ENCODE measurements at places on chromosomes 5 and 9.
A peak's percentile ranks its signal among the peaks of the same experiment; 100 is the strongest.

DNA sequence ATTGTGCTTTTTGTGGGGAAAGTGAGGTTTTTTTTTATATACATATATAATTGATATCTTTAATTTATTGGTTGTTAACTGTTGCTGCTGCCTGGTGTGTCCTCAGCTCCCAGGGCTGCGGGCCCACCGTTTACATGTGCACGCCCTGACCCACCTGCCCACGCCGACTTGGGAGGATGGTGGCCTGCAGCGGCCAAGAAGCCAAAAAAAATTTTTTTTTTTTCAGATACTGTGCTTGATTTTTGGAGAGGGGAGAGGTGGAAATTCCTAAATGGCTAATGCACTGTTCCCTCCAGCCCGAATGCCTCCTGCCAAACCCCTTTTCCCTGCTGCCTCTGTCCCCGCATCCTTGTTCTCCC, 32.0 kb upstream of the HMCN2 start:
- peaks cover 3% of the 10 kb centered on the region for H3K27me3 ChIP-seq
- H3K27ac ChIP-seq = peak overlapping the region; percentile 91
- no peak for DNase-seq
- H3K4me3 ChIP-seq = peak overlapping the region; percentile 67
- no peaks in the 10 kb centered on the region for H3K36me3 ChIP-seq
- peaks cover 24% of the 10 kb centered on the region for H3K4me1 ChIP-seq

DNA sequence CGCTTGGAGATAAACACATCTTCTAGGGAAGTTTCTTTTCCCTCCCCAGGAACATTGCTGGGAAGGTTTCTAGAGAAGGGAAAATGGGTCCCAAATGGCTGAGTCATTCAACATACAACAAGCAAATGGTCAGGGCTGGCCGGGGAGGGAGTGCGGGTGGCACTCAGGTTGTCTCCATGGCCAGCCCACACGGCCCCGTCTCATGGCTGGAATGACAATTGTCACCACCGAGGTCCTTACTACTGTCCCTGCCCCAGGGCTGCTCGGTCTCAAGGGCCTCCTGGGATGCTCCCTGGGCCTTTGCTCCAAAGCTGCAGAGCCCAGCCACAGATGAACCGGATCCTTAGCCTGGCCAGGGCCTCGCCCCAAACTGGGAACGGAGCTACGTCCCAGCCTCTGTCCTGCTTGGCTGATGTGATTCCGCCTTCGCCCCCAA, 121.9 kb downstream of the FGF18 start:
- H3K27me3 ChIP-seq = peaks cover 2% of the 10 kb centered on the region
- no peak overlapping the region for H3K27ac ChIP-seq
- no peak overlapping the region for H3K4me3 ChIP-seq
- H3K36me3 ChIP-seq = peaks cover 4% of the 10 kb centered on the region
- no peak for DNase-seq

DNA sequence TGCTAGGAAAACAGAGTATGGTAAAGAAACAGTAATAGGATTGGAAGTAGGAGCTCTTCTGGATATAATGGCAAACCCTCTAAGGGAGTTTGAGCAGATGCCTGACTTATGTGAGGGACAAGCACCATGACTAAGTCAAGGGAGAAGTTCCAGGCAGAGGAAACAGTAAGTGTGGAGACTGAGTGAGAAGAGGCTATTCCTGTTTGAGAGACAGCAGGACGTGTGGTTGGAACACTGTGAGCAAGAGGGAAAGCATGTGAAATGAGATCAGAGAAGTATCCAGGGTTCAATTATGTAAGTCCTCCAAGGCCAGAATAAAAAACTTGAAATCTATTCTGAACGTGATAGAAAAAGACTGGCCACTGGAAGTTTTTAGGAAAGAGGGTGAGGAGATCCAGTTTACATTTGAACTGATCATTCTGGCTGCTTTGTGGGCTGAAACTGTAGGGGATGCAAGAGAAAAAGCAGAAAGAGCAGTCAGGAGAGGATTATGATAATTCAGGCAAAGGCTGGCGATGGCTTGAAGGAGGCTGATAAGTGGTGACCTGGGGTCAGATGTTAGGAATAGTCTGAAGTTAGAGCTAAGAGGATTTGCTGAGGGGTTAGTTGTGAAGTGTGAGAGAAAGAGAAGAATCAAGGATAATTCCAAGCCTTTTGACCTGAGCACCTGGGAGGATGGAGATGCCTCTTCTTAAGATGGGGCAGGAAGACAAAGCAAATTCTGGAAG, 19.2 kb downstream of the DMAC1 start:
- H3K4me3 ChIP-seq = no peak overlapping the region
- no peak for DNase-seq
- H3K27ac ChIP-seq = no peak overlapping the region
- no peaks in the 10 kb centered on the region for H3K36me3 ChIP-seq
- no peaks in the 10 kb centered on the region for H3K27me3 ChIP-seq

GRCh38 chr9:15444141-15444540, 21.5 kb downstream of the SNAPC3 start:
- H3K4me3 ChIP-seq = no peak overlapping the region
- H3K36me3 ChIP-seq = peaks cover 26% of the 10 kb centered on the region
- H3K4me1 ChIP-seq = no peaks in the 10 kb centered on the region
- no peak for DNase-seq
- no peak overlapping the region for H3K27ac ChIP-seq

DNA sequence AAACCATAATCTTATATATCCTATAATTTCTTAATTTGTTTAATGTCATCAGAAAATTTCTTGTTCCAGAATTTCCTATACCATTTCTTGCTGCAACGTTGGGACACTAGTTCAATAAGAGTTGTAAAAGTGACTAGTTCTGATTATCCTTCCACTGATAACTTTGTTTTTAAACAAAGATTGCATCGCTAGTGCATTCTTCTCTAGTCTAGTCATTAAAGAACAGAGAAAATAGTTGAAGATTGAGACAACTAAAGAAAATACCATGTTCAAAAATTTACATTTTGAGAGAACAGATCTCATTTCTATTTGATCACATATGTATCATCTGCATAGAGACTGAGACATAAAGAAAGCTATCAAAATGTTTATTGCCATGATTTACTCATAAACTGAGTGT, 1888.2 kb downstream of the EFNA5 start:
- H3K27me3 ChIP-seq = no peaks in the 10 kb centered on the region
- H3K4me3 ChIP-seq = no peak overlapping the region
- H3K27ac ChIP-seq = no peak overlapping the region
- DNase-seq = no peak

- peaks cover 21% of the 10 kb centered on the region for H3K4me1 ChIP-seq
- no peak overlapping the region for H3K27ac ChIP-seq
- H3K36me3 ChIP-seq = no peaks in the 10 kb centered on the region
- no peaks in the 10 kb centered on the region for H3K27me3 ChIP-seq
Measured at GRCh38 chr5:149521739-149522685, 29.2 kb downstream of the CSNK1A1 start.

- peaks cover 5% of the 10 kb centered on the region for H3K4me1 ChIP-seq
Measured at GRCh38 chr5:80125022-80125961, 90.1 kb downstream of the THBS4 start.

GRCh38 chr9:21102305-21102704, 24.6 kb upstream of the IFNB1 start:
- no peaks in the 10 kb centered on the region for H3K27me3 ChIP-seq
- no peak for DNase-seq
- H3K4me1 ChIP-seq = no peaks in the 10 kb centered on the region
- H3K4me3 ChIP-seq = no peak overlapping the region
- H3K27ac ChIP-seq = no peak overlapping the region

GRCh38 chr9:13941714-13942113, 372.2 kb downstream of the NFIB start:
- no peak overlapping the region for H3K27ac ChIP-seq
- no peak for DNase-seq
- H3K36me3 ChIP-seq = no peaks in the 10 kb centered on the region

DNA sequence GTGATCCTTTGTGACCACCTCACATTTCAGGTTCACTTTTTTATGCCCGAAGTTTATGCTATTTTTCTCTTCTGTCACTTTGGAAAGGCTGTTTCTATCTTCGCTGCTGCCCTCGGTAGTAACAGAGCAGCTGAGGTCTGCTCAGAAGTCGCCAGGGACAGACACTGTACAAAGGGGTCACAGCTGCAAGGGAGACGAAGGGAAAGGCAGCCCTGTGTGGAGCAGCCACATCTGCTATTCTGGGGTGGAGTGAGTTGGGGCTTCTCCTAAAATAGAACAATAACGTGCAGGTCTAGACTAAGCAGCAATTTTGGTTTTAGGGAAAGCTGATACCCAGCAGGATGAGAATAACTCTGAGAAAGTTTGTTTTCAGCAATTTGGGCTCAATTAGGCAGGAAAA, 72.5 kb downstream of the ACTL7B start:
- peak overlapping the region; percentile 40 for H3K27ac ChIP-seq
- peaks cover 40% of the 10 kb centered on the region for H3K4me1 ChIP-seq
- peak overlapping the region; percentile 28 for H3K4me3 ChIP-seq
- H3K36me3 ChIP-seq = no peaks in the 10 kb centered on the region

Measured in glutamatergic neuron (in vitro differentiated cells).